WTC11 (cell line): ENCODE measurements at places on chromosomes 3 and 15.
A peak's percentile ranks its signal among the peaks of the same experiment; 100 is the strongest.

DNA sequence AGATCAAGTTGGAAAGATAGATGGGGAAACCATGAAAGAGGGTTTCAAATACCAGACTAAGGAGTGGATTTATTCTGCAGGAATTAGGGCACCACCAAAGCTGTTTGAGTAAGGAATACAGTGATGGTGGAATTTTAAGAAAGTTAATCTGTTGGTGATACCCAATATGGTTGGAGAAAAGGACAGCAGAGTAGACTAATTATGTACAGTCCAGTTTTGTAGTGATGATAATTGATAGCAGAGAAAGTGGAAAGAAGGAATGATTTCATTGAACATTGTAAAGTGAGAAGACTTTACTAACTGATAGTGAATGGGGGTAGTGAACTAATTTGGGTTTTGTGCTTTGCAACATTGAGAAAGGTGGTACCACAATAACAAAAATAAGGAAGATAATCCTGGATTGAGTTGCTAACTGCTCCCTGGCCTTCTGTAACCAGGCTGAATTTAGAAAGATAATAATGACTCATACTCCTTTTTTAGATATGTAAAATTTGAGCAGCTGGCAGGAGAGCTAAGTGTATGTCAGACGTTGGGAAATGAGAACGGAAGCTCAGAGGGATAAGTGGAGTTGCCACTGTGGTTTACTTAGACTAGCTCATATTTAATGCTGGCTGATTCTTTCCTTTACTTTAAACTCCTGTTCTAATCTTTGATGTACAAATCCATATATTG lies 16.9 kb downstream of the TCAIM start:
- no peak overlapping the region for H3K4me3 ChIP-seq
- H3K27ac ChIP-seq, result no peak overlapping the region
- DNase-seq, result no peak
- peaks cover 27% of the 10 kb centered on the region for H3K4me1 ChIP-seq
- H3K27me3 ChIP-seq, result no peaks in the 10 kb centered on the region
- H3K36me3 ChIP-seq, result no peaks in the 10 kb centered on the region

DNA sequence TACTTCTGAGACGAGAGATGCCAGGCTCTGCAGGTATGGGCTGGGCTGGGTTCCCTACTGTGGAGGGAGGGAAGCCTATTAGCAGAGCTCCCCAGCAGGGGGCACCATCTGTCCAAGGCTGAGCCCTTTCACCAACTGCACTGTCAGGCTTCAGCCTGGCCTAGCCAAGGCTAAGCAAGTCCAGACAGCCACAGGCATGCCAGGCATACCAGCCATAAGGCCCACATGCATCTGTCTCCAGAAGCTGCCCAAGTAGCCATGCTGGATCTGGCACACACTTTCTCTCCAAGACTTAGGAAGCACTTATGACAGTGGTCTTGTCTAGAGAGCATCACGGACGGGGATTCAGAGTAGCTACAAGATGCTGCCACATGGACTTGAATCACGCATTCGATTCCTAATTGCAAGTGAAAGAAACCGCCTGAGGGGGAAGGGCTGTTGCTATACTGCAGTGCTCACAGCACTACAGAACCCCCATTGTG lies 28.3 kb downstream of the RUVBL1 start:
- peak overlapping the region; percentile 79 for H3K27ac ChIP-seq
- H3K4me1 ChIP-seq, result peaks cover 61% of the 10 kb centered on the region
- DNase-seq, result peak; percentile 80
- H3K36me3 ChIP-seq, result peaks cover 84% of the 10 kb centered on the region

DNA sequence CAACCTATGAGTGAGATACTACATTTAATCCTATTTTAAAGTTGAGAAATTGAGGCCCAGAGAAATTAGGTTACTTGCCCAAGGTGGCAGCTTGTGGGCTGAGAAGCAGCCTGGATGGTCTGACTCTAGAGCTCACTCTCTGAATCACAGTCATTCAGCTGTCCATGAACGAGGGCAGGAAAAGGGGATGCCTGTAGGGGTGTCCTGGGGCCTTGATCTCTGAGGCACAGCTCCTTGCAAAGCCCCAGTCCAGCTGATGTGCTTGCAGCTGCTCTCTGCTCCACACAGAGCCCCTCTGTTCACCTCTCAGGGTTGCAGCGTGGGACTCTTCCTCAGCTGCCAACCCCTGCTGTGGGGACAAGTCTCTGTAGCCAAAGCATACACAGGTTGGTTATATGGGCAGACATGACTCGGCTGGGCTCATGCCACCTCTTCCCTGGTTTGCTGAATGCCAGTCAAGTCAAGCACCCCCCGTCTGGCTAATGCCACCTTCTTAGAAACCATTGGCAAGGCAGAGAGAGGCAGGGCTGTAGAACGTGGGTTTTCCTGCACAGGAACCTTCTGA lies 56.8 kb downstream of the GASK1A start:
- no peak overlapping the region for H3K27ac ChIP-seq
- H3K4me1 ChIP-seq, result no peaks in the 10 kb centered on the region
- no peak for DNase-seq
- no peaks in the 10 kb centered on the region for H3K27me3 ChIP-seq

GRCh38 chr15:78950902-78951840 lies 6.3 kb upstream of the CTSH start:
- no peak overlapping the region for H3K27ac ChIP-seq
- peaks cover 17% of the 10 kb centered on the region for H3K27me3 ChIP-seq
- H3K4me1 ChIP-seq, result peaks cover 18% of the 10 kb centered on the region
- no peaks in the 10 kb centered on the region for H3K36me3 ChIP-seq
- DNase-seq, result no peak
- no peak overlapping the region for H3K4me3 ChIP-seq

- H3K4me1 ChIP-seq, result peaks cover 5% of the 10 kb centered on the region
- H3K27me3 ChIP-seq, result peaks cover 3% of the 10 kb centered on the region; the same call in 1 of the 2 replicates
- no peak for DNase-seq
- no peak overlapping the region for H3K4me3 ChIP-seq
Observed at GRCh38 chr3:114144909-114145688, 33.8 kb downstream of the DRD3 start.

DNA sequence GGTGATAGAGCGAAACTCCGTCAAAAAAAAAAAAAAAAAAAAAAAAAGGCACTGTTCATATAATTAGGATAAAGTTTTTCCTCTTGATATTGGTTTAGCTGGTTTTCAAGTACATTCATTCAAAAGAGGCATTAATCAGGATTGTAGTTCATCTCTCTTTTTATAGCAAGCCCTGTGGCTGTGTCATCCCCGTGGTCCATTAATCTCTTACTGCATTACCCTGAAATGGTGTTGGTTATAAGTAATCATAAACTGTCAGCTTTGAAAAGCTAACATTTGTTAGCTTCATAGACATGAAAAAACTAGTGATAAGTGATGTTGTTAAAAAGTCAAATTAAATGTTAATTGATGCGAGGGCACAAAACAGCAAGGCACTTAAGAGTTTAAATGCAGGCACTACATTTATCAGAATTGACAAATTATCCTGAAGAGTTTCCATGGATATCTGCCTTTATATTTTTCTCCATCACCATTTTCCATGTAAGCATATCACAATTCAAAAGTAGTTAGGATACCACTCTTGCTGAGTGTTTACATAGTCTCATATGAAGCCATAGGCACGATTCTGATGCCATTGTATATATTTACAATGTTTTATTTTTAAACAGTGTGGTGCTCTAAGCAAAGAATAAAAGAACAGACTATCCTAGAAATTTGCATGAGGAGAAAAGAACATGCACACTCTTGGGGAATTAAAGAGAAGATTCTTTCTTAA lies 193.1 kb downstream of the OTOL1 start:
- no peak overlapping the region for H3K4me3 ChIP-seq
- no peaks in the 10 kb centered on the region for H3K27me3 ChIP-seq
- DNase-seq, result no peak

GRCh38 chr3:176870451-176870850 lies 326.8 kb downstream of the TBL1XR1 start:
- H3K27me3 ChIP-seq, result no peaks in the 10 kb centered on the region
- no peak overlapping the region for H3K4me3 ChIP-seq
- DNase-seq, result no peak
- H3K36me3 ChIP-seq, result peaks cover 44% of the 10 kb centered on the region
- H3K27ac ChIP-seq, result no peak overlapping the region

GRCh38 chr3:189325454-189325853 lies 153.7 kb downstream of the TPRG1 start:
- H3K27ac ChIP-seq, result no peak overlapping the region
- no peaks in the 10 kb centered on the region for H3K27me3 ChIP-seq
- no peak overlapping the region for H3K4me3 ChIP-seq
- no peaks in the 10 kb centered on the region for H3K4me1 ChIP-seq
- no peaks in the 10 kb centered on the region for H3K36me3 ChIP-seq
- no peak for DNase-seq

- peak overlapping the region; percentile 51; the same call in 1 of the 2 replicates for H3K27ac ChIP-seq
- no peak overlapping the region for H3K4me3 ChIP-seq
- no peaks in the 10 kb centered on the region for H3K27me3 ChIP-seq
- no peak for DNase-seq
- peaks cover 12% of the 10 kb centered on the region for H3K36me3 ChIP-seq
- H3K4me1 ChIP-seq, result peaks cover 59% of the 10 kb centered on the region
Observed at GRCh38 chr3:192851821-192852372, 65.8 kb downstream of the MB21D2 start.

DNA sequence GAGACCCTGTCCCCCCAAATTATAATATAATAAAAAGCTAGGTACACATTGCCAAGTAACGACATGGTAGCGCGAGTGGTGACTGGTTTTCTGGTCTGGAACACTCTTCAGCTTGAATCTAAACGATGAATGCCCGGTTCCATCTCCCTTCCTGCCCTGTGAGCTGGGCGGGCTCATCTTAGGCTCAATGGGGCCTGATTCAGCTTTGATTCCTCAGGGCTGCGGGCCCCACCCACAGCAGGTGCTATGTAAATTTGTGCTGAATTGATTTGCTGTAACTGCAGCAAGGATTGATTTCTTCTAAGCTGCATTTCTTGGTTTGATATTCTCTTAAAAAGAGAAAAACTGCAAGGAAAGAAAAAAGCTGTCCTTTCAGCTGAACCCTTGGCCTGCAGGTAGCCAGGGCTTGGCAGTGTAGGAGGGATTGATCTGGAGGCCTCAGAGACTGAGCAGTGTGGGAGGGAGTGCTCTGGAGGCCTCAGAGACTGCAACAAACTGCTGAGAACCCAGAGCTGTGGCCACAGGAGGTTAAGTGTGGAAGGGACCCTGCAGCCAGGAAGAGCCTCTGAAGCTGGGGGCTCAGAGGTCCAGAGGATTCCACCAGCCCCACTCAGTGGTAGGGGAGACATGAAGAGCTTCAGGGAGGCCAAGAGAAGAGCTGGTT lies 231.6 kb downstream of the XXYLT1 start:
- H3K4me3 ChIP-seq, result no peak overlapping the region
- DNase-seq, result no peak
- H3K36me3 ChIP-seq, result peaks cover 6% of the 10 kb centered on the region; the same call in 1 of the 2 replicates
- peaks cover 12% of the 10 kb centered on the region for H3K27me3 ChIP-seq
